ENCODE measurements at places on chromosomes 7 and 10.
A peak's percentile ranks its signal among the peaks of the same experiment; 100 is the strongest.

GRCh38 chr10:101552442-101552841 is 35.6 kb downstream of the POLL start:
- no peak for DNase-seq

DNA sequence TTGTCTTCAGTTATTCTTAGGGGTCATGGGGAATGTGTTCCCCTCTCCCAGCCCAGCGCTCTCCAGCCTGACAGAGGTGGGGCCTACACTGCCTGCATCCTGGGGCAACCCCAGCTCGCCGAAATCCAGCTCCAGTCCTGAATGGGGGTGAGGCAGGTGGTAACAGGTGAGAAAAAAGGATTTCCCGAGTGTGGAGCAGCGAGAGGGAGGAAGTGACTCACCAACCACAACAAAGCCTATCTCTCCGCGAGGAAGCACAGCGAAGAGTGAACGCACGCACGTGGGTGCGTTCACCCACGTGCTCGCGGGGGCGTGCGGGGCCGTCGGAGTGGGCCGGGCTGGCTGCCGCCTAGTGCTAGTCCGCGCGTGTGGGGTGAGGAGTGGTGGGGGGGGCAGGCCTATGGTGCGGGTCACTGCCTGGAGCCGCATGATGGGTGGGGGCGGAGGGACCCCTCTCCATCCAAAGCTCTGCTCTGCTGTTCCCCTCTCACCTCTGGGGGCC is 855 bp upstream of the PALD1 start:
- peak; percentile 77 for DNase-seq

- no peak for DNase-seq
Observed at GRCh38 chr10:93993782-93994437, at the start of gene PLCE1. PLCE1 (plus strand) TSS chr10:93993931; CDS start chr10:94031047, 37,116 bp downstream.

DNA sequence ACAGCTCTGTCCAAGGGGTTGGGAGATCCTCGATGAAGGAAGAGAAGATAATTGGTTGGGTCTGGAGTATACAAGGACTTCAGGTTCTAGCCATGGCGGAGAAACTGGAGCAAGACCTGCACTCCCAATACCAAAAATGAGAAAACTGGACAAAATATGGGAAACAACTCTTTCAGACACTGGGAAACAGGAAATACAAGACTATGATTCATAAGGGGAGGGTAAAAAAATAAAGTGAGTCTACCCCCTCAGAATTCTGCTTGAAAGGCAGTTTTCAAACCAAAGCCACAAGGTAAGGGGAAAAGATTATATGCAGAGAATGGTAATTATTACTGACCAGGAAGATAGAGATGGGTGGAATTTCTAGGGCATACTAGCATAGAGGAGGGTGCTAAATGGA is 10.2 kb upstream of the SEC61G start:
- DNase-seq: no peak

- DNase-seq: no peak
Observed at GRCh38 chr10:61100887-61101286, 156.9 kb upstream of the RHOBTB1 start.

GRCh38 chr7:157762824-157763223 is 426.0 kb downstream of the DNAJB6 start:
- DNase-seq: no peak

DNA sequence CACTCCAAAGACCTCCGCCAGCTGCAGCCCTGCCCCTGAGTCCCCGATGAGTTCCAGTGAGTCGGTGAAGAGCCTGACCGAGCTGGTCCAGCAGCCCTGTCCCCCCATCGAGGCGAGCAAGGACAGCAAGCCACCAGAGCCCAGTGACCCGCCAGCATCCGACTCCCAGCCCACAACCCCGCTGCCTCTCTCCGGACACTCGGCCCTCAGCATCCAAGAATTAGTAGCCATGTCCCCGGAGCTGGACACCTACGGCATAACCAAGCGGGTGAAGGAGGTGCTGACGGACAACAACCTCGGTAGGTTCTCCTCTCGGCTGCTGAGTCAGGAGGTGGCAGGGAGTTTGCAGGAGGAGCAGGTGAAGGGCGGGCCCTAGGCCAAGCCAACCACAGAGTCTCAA is 59.3 kb upstream of the SH2B2 start:
- no peak for DNase-seq

- no peak for DNase-seq
Observed at GRCh38 chr7:55557666-55558188, 14.6 kb downstream of the VOPP1 start.

DNA sequence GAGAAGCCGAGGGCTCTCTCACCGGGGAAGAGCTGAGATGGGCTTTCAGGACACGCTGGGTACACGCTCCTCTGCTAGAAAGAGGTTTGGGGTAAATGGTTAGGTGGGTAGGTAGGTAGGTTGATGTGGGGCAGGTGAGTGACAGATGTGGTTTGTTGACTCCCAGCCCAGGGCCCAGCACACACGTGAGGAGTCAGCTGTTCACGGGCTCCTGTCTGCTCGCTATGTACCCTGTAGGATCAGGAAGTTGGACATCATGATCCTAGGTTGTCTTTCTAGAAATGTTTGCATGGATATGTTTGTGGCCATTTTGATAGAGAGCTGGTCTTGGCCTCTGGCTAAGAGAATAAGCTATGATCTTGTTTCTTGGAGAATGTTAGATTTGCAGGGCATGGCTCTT is 109.0 kb downstream of the TACC2 start:
- DNase-seq: no peak

DNA sequence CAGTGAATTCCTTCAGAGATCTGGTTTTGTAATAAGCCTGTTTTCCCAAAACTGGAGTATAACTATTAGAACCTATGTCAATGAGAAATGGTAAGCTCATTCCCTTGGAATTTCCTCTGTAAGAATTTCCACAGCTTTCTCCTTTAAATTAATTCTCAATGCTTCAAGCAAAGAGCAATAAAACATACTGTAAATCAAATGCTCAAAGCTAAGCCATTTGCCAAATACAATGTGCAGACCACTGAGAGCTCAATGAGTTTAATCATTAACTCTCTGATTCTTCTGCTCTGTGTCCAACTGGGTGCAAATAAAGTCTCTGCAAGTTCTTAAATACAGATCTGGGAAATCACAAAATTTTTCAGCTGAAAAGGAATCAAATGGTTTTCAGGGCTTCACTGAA is 227.6 kb upstream of the IMMP2L start:
- DNase-seq: no peak

GRCh38 chr10:61830846-61831273 is 70.6 kb upstream of the ARID5B start:
- no peak for DNase-seq

DNA sequence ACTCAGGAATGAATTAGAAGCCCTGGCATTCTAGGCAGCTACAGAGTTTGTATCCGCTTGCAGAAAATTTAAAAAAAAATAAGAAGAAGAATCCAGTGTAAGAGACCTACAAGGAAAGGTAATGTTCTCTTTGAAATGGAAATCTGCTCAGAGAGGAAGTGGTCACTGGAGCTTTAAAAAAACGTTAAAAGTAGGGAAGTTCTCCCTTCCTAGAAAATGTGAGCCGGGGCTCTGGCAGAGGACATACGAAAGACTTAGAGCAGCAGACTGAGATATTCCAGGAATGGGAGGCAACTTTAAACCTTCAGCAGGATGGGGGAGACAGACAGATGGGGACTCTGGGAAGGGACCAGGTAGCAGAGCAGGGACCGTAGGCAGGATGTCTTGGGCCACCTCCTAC is 149.4 kb upstream of the NPS start:
- no peak for DNase-seq

GRCh38 chr7:127107601-127108007 is 145.1 kb downstream of the GRM8 start:
- DNase-seq: peak; percentile 14

GRCh38 chr10:119644205-119644814 is 6.9 kb upstream of the BAG3 start:
- DNase-seq: no peak

DNA sequence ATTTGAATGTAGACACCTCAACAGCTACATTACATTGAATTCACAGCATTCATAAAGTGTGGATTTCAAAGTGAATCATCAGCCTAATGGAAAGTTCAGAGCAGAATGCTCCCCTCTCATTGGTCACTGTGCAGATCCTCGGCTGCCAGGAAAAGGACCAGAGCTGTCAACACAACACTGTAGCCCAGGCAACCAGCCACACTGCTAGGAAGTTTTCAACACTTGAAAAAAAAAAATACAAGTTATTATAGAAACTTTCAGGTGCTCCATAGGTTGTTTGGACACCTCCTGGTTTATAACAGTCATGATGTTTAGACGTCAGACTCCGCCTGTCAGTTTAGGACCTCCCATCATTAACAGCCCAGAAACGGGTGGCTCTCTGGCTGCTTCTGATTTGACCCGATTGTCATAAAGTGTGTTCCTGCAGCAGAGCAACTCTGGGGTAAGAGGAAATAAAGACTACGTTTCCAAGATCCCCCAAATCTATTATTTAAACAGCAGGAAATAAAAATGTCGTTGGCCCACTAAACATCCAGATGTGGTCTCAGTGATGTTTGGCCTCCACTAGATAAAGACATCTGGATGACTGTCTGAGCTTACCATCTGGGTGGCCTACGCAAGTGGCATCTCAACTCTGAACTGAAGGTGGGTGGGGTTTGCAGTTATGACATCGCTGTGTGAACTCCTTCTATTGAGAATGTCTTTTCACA is 117.4 kb downstream of the CABCOCO1 start:
- peak; percentile 67 for DNase-seq

GRCh38 chr10:77732213-77733003 is 94.8 kb upstream of the KCNMA1 start:
- no peak for DNase-seq

DNA sequence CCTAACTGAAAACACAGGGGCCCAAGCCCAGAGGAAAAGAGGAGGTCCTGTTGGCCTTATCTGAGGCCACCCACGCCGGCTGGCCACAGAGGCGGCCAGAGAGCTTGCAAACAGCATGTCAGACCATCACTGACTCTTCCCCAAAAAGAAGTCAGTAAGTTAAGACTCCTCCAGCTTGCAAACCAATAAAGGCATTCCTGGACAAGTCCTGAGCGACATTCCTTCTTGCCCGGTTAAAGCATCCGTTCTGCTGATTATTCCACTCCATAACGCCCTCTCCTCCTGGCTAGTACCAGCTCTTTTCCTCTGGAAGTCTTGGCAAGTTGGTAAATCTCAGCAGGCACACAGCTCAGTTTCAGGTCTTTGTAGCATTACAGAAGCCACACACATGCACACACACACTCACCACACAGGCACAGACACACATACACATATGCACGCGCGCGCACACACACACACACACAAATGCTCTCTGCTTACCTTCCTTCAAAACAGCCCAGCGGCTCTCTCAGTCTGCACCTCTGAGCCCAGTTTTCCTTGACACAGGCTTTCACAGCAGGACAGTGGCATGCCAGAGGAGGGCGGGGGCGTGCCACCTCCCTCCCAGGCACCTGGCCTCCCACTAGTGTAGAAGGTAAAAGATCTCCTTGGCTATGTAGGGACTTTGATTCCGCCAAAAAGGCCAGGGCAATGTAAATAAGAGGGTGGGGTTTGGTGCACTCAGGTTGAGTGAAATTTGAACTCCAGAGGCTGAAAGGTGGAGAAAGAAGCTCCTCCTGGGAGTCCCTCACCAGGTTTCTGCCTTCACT is 201.4 kb downstream of the TNS3 start:
- no peak for DNase-seq

- DNase-seq: no peak
Observed at GRCh38 chr7:22481726-22482125, 18.3 kb downstream of the STEAP1B start.

DNA sequence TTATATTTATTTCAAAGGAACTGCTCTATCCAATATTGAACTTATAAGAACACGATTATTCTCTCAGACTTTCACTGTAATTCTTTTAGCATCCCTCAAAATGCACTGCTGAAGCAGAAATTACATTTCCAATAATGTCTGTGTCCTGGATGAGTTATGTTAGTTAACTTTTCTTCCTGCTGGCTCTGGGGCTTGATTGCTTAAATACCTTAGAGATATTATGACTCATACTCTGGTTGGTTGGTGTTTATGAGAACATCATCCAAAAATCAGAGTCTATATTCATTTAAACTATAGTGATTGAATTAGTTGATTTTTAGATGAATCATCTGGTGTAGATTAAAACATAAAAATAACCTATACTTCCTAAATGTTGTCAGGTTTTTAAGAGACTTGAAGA is 246.3 kb upstream of the VWC2 start:
- DNase-seq: no peak

DNA sequence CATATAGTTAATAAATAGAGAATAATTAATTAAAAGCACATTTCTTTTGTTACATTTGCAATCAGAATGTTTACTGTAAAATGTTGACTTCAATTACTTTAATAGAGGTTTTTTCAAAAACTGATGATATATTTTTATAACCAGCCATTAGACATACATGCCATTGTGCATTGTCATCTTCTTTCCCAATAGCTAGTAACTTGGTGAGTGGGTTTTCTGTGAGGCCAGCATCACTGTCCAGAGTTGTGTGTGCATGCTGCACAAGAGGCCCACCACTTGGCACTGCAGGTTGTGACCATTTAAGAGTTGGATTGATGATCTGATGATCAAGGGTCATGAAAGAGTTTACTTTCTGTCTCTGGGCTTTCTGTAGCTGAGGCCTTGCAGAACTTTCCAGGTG is 46.5 kb downstream of the TFEC start:
- no peak for DNase-seq

- DNase-seq: no peak
Observed at GRCh38 chr7:40200791-40201190, 66.0 kb downstream of the SUGCT start.

GRCh38 chr7:69892790-69893189 is 294.5 kb downstream of the AUTS2 start:
- no peak for DNase-seq

GRCh38 chr10:14801723-14802122 is 27.0 kb upstream of the FAM107B start:
- DNase-seq: no peak

DNA sequence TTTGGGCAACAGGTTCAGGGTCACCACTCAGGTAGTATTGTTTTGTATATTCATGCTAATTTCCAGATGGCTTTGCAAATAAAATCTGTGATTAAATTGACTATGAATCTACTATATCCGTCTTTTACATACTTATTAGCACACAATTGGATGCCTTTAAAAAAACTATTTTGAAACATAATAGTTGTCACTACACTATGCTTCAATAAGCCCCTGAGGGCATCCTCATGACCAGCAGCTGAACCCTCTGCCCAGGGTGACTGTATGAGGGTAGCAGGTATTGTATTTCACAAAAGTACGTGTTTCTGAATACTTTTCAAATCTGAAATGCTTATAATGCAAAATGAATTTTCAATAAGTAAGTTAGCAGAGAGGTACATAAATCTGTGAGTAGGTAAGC is 97.3 kb downstream of the DNAH11 start:
- no peak for DNase-seq
